ENCODE measurements at places on chromosomes 16 and 17.

DNA sequence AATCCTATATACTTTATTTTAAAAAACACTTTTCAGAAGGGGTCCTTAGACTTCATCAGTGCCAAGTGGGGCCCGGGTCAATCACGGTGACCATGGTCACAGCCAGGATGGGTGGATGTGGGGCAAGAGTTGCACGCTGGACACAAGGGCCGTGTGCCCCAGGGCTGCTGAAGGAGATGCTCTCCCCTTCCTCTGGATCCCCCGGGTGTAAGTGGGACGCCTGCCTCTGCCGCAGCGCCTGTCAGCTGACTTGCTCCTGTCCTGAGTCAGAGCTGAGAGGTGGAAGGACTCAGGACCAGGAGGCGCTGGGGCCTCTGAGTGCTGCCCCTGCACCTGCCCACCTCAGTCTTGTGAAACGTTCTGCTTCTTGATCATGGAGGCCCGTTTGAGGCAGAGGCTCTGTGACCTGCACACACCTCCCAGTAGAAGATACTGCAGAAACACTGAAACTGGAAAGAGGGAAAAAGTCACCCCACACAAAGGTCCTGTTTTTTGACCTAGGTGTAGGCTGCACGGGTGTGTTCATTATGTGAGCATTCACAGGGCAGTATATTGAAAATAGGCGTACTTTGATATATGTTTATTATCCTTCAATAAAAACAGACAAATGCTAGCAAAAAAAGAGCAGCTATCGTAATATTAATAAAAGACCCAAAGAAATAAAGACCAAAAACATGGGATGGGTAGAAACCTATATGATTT lies 40.9 kb upstream of the BAHCC1 start:
- no peak for DNase-seq

GRCh38 chr16:1210461-1210860 lies 14.6 kb downstream of the TPSG1 start:
- DNase-seq, result no peak

DNA sequence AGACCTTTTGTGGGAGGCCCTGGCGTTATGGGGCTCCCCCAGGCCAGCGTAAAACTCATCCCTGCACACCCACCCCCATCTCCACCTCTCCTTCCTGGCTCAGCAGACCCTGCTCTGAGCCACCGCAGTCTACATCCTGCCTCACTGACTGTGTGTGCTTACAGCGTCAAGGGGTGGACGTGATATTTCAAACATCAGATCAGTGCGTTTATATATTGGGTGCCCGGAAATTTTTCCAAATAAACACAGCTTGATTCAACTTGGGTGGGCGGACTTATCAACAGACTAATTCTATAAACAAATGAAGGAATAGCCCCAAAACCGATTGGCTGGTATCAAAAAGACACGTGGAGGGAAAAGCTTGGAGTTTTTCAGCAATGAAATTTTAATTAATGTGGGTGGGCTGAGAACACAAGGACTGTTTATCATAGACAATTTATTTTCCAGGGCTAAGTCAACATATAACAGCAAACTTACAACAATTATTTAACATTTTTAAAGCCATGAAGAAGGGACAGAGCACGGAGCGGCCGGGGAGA lies at the start of gene FOXL1:
FOXL1 (plus strand) TSS at position 489 of the 539 bp plus-strand sequence. CDS start 175 bp downstream, outside the sequence.
- no peak for DNase-seq

DNA sequence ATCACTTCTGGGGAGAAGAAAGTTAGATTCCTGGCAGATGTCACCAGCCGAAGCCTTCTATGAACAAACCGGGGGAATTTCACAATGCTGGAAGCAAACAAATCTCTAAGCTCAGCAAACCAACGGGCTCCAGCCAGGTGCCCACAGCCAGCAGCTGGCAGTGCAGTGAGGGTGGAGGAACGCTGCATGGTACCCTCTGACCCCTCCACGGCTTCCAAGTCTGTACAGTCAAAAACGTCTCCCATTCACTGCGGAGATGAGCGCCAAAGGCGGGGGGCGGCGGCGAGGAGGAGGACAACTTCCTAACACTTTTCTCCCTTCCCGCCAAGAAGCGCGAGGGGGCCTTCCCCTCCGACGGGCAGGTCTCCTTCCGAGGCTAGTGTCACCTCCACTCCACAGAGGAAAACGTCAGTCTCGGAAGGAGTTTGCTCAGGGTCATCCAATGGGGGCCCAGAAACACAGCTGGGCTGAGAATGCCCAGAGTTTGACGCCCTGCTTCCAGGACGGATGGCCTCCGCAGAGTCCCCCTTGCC lies 924 bp downstream of the ZNF598 start:
- DNase-seq, result peak; percentile 49

- no peak for DNase-seq
Measured at GRCh38 chr16:77555126-77555525, 120.3 kb upstream of the ADAMTS18 start.

DNA sequence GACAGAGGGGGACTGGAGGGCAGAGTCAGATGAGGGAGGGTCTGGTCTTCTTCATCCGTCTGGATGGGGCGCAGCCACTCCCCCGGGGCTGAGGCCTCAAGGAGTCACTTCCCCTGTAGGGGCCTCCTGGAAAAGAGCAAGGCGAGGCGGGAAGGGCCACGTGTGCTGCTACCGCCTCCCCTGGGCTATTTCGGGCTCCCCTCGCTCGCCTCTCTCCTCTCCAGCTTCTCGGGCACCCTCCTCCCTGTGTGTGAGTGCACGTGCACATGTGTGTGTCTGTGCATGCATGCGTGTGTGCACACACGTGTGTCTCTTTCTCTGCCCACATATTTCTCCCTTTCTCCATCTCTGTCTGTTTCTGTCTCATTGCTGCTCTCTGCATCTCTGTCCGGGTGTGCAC lies 10.1 kb downstream of the GSG1L start:
- no peak for DNase-seq

GRCh38 chr17:71494062-71494855 lies 626.6 kb upstream of the SOX9 start:
- no peak for DNase-seq

DNA sequence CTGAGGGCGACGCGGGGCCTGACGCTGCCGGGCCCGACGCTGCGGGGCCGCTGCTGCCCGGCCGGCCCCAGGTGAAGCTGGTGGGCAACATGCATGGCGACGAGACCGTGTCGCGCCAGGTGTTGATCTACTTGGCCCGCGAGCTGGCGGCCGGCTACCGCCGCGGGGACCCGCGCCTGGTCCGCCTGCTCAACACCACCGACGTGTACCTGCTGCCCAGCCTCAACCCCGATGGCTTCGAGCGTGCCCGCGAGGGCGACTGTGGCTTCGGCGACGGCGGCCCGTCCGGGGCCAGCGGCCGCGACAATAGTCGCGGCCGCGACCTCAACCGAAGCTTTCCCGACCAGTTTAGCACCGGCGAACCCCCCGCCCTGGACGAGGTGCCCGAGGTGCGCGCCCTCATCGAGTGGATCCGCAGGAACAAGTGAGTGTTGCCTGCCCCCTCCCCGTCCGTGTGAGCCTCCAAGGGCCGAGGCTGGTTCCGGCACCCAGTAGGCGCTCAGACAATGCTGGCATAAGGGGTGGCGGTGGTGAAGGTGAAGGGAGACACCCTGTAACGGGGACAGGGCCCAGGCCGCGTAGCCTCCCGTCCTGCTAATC lies 676 bp downstream of the CPD start:
- no peak for DNase-seq
